ENCODE measurements at places on chromosomes 13 and 19. TPM values are rescaled to one million over a fixed set of nuclear protein-coding genes. Genes with fewer than 3 reads are reported as not detected.

Gene METTL21C
- total RNA-seq: not detected

Gene OCEL1
- total RNA-seq: 16.2 TPM

GRCh38 chr13:23510979-23511735, 59.1 kb upstream of the TNFRSF19 start:
- DNase-seq: no peak

GRCh38 chr13:109233293-109233692, 553.1 kb downstream of the IRS2 start:
- DNase-seq: no peak

DNA sequence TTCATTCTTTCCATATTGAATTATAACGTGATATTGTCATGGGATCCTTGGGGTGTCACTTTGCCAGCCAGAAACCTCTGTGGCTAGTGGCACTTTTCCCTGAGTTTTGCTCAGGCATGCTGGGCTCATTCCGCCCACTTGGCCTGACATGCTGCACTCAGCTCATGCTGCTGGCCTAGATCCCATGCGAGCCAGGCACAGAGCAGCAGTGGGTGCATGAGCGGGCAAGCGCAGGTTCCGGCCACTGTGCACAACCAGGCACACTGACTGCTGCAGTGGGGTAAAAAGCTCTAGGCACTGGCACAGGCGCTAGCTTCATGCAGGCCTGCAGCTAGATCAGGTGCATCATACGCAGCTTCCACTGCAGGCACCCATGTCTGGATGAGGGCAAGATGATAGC, 221.2 kb downstream of the MAB21L1 start:
- no peak for DNase-seq

- DNase-seq: no peak
Observed at GRCh38 chr19:55406826-55407549, 600 bp downstream of the UBE2S start.

DNA sequence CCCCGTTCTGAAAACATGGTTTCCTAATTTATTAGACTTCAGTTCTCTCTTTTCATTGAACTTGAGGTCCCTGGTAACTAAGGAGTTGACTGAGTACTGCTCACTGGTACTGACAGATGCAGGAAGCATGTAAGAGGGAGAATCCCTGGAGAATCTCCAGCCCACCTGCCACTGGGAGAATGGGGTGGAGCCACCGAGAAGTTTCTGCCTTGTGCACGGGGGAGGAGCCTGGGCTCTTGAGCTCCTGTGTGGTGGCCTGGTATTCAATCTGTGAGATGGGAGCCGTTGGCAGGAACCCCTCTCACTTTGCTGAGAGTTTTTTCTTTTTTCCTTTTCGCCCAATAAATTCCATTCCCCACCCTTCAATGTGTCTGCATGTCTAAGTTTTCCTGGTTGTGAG, 13.2 kb upstream of the AKAP11 start:
- DNase-seq: no peak

- DNase-seq: no peak
Observed at GRCh38 chr13:113584870-113585671, 518 bp downstream of the TFDP1 start.

- DNase-seq: no peak
Observed at GRCh38 chr19:35777086-35777841, 1.9 kb downstream of the ARHGAP33 start.
